ENCODE measurements at places on chromosomes 5 and 9.
A peak's percentile ranks its signal among the peaks of the same experiment; 100 is the strongest.

- DNase-seq = no peak
These were observed 8.2 kb downstream of the ACSL6 start for GRCh38 chr5:132003170-132003744.

DNA sequence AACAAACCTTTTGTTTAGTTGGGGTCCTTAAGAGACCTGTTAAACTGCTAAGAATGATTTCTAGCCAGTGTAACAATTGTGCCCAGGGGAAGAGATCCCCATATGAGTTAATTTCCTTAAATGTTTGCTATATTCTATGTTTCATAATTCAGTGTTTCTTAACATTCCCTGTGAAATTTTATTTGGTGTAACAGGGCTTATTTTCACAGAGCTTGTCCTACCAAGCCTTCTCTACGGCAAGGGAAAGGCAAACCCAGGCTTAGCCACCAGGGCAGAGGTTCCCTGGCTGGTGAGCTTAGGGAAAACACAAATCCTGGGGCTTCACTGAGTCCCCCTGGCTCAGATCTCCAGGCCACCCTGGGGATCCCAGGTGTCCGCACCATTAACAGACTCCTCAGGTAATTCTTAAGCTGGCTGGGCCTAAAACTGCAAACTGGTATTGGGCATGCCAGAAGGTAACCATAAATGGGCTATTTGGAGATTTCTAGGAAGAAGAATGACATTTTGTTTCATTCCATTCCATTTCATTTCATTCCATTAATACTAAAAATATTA lies 17.0 kb upstream of the LCP2 start:
- no peak for DNase-seq

DNA sequence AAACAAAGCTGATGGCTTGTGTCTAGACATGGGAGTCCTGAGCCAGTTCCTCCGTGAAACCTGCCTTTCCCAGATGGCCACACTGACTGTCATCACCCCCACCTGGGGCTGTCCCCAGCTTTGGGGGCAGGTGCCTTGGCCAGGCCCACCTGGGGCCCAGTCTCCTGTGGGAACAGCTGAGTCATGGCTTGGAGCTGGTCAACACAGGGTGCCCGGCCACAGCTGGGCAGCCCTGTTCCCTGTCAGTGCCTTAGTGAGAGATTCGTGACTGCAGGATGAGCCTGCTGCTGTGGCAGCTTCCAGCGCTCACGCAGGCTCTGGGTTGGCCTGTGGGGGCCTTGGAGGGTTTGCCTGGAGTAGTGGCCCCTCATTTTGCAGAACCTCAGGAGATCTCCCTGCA lies 56.5 kb downstream of the COL5A1 start:
- DNase-seq = no peak

- no peak for DNase-seq
These were observed 1097.8 kb upstream of the CDH18 start for GRCh38 chr5:21085791-21086190.

- DNase-seq = no peak
These were observed 11.8 kb upstream of the TCOF1 start for GRCh38 chr5:150345716-150346115.

DNA sequence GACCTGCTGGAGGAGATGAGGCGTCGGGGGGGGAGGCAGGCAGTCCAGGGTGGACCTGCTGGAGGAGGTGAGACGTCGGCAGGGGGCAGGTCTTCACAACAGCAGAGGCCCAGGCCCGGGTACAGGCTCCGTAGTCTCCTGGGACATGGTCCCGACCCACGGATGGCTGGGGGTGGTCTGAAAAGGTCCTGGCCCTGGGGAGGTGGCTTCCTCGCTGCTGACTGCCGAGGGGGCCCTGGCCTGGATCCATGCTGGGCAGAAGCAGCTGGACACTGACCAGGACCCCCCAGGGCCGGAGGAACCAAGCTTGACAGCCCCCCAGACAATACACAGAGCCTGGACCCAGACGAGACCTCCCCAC lies 8.5 kb downstream of the EGFL7 start:
- DNase-seq = no peak

- DNase-seq = no peak
These were observed 143.6 kb upstream of the SLC28A3 start for GRCh38 chr9:84484172-84484571.

DNA sequence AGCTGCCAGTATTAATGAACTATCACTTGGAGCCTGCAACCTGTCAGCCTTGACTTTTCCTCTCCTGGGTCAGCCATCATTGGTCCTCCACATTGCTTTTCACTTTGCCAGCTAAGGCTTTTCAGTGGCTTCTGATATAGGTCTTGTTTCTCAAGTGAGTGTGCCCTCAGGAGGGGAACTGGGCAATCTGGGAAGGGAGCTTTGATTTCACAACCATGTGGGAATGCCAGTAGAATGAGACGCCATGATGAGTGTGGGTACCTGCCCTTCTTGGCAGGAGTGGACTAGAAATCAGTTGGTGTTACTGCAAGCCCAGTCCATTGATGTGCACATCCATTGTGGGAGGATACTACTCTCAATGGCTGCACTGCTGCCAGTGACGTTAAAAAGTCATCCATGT lies 54.1 kb downstream of the SH3GL2 start:
- no peak for DNase-seq

- DNase-seq = no peak
These were observed 18.2 kb upstream of the ESM1 start for GRCh38 chr5:55003432-55004065.

DNA sequence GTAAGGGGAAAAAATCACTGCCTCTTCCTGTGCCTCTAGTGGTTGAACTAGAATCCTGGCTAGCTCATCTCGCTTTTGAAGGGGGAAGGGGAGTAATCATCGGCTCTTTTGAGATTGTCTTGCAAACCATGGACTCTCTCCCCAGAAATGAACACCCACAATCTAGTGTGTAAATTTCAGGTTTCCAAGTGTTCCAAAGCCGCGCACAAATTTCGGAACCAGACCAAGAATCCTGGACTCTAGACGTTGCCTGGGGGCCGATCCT lies 4.9 kb upstream of the FOXE1 start:
- DNase-seq = no peak

DNA sequence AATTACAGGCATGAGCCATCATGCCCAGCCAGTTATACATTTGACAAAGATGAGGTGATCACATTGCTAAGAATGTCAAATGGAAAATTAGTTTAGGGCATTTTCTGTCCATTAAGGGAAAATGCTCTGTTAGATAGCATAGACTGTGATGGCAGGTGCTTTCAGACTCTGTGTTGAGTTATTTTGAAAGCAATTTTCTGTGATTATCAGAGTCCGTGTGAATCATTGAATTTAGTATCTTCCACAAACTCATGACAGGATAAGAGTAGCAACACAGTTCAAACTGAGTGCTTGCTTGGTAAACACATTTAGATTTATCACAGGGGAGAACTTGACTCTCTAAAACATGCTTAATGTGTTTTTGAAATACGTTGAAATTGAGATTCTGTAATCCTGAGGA lies 69.0 kb downstream of the GAPVD1 start:
- DNase-seq = no peak

DNA sequence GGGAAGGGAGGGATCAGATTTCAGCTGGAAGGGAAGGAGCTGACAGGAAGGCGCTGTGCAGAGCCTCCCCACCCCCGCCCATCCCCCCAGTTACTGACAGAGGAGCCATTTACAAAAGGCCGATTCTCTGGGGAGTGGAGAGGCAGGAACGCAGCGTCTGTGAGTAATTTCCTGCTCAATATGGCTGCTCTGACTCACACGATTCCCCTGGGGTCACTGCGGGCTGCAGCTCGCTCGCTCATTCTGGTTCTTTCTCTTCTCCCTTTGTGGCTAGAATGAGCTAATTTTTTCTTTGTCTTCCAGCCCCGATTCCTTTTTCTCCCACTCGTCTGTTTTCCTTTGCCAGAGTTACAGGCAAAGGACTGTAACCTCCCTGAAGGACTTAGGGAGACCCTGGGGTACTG lies 28.8 kb downstream of the PTPA start:
- peak; percentile 93 for DNase-seq

GRCh38 chr5:126358525-126358924 lies 64.7 kb upstream of the GRAMD2B start:
- DNase-seq = no peak

- DNase-seq = no peak
These were observed 111.8 kb downstream of the MEGF10 start for GRCh38 chr5:127402361-127402760.

DNA sequence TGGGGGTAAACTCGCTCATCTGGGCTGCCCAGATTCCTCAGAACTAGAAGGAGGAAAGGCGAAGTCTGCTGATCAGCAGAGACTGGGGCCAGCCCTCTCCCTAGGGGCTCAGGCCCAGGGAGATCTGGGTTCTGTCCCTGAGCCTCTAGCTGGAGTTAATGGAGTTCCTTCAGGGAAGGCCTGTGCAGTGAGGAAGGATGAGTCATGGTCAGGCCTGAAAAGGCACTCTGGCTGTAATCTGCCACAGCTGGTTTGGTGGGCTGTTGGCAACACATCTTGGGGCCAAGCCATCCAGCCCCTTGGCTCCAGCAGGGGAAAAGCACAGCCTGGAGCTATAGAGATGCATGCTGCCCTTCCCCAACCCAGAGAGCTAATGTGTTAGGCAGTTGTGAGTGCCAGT lies 459.6 kb downstream of the PRELID2 start:
- DNase-seq = no peak

DNA sequence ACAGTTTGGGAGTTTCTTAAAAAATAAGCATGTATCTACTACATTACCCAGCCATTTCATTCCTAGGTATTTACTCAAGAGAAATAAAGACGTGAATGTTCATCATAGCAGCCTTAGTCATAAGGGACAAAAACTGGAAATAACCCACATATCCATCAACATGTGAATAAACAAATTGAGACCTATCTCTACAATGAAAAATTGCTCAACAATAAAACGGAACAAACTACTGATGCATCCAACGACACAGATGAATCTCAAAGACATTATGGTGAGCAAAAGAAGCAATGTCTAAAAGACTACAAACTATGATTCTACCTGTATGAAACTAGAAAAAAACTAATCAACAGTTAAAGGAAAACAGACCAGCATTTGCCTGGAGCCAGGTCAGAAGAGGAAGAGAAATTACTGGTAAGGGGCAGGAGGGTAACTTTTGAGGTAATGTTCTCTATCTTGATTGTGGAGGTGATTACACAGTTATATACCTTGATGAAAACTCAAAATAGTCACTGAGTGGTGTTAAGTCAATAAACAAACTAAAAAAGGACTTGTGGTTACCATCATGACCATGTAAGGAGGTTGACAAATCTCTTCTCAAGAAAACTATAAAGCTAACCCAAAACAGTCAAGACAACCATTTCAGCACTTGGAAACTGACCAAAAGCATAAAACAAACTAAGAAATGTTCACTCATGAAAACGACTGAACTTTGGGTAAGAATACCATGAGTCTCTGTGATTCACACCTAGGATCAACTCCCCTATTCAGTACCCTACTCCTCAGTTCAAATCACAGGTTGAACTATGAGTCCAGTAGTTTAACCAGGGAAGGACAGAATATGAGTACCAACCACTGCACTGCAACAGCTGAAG lies 10.4 kb downstream of the UIMC1 start:
- no peak for DNase-seq

DNA sequence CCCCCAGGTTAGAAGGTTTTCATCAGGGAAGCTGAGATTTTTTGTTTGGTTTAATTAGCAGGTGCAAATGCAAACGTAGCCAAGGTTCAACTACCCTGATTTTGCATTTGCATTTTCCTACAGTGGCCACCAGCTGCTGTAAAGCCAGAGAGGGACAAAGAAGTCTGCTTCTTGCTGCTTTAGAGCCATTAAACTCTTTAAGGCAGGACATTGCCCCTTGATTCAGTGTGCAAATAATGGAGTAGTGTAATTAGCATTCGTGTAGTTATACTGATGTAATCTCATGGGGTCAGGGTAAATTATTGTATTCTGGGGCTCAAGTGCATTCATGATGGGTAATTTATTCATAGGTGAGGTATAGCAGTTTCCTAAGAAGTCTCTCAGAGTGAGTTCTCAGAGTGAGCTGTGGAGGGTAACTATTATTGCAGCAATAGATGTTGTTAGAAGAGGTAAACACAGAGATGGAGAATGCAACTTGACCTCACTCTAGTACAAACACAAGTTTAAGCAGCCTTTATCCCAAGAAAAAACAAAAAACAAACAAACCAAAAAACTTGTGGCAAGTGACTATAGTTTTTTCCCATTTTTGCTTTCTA lies 526.5 kb downstream of the KIF4B start:
- DNase-seq = no peak

- DNase-seq = no peak
These were observed 5.9 kb downstream of the PNPLA7 start for GRCh38 chr9:137544176-137544760.

DNA sequence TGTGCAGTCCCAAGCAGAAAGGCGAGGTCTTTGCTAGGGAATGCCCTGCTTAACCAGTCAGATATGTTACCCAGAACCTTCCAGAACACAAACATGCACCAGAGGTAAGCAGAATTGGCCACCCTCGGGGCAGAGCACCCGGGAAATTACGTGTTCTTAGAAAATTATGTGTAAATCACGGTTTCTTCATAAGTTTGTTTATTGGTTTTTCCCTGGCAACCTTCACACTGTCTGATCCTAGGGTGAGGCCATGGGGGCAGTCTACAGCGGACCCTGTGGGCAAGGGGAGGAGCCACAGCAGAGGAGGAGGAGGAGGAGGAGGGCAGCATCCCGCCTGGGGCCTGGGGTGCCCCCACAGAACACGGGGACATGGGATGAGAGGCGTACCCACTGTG lies 31.4 kb downstream of the RXRA start:
- no peak for DNase-seq

DNA sequence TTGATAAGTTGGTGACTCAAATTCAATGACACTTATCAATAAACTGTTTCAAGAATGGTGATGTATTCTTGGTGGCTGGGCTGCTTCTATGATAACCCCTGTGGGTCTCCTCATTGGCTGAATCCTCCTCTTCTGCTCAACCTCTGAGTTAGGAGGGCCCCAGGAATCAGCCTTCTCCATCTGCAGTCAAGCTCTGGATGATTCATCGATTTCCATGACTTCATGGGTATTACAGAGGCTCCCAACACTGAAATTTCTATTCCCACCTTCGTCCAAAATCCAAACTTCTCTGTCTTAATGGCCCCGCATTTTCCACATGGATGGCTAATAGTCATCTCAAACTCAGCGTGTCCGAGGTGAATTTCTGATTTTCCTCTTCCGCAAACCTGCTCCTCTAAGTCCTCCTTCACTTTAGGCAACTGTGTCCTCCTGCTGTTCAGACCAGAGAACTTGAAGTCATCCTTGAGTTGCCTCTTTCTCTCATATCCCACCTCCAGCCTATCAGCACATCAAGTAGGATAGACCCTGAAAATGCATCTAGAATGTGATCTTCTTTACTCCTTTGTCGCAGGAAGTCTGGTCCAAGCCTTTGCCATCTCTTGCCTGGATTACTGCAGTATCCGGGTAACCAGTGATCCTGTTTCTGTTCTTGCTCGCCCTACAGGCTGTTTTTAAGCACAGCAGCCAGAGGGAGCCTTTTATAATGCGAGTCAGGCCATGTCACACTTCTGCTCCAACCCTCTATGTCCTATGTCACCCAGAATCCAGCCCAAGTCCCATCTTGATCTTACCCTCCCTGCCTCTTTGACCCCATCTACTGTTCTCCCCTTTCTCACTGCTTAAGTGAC lies 41.4 kb upstream of the IL7R start:
- no peak for DNase-seq

DNA sequence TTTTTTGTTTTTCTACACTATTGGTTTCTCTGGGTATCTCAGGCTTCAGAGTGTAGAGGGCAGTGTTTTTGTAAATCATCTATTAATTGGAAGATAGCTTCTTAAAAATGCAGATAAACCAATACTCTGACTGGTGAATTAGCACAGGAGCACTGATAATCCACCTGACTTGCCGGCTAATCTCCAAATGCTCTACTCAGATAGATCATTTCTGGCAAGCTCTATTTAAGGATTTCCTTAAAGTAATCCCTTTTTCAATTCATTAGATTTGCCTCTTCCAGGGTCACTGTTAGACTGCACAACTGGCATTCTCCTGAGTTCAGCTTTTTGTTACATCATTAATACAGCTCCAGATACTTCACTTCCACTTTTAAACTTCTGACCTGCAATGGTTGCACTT lies 1390.3 kb upstream of the NUDT12 start:
- DNase-seq = no peak
